Naive B cell (primary cell): ENCODE measurements at places on chromosomes 11 and 22.

- DNase-seq, result no peak
Observed at GRCh38 chr11:7488681-7489080, 3.4 kb downstream of the OLFML1 start.

DNA sequence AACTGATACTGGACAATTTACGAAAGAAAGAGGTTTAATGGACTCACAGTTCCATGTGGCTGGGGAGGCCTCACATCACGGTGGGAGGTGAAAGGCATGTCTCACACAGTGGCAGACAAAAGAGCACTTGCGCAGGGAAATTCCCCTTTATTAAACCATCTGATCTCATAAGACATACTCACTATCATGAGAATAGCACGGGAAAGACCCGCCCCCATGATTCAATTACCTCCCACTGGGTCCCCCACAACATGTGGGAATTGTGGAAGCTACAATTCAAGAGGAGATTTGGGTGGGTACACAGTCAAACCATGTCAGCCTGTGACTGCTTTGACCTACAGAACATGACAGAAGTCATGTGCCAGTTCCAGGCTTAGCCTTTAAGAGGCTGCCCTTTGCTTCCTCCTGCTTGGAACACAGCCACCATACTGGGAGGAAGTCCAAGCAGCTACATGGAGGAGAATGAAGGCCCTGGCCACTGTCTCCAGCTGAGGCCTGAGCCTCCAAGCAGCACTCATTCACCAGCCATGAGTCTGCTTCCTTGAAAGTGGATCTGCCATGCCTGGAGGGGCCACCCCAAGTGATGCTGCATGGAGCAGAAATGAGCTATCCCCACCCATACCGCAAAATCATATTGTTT is 10.9 kb upstream of the GAL start:
- DNase-seq, result no peak

DNA sequence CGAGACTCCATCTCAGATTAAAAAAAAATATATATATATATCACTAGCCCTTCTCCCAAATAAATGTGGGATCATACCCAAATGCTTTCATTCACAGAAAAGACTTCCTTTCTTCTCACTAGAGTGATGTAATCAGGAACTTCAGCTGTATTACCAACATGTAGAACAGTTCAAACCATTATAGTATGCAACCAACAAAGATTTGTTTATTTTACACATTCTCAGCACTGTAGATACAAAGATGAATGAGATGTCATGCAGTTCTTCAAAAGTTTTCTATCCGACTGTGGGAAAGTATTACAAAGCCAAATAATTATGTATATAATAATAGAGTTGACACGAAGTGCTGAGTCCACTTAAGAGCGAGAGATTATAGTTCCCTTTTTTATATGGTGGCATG is 22.2 kb upstream of the ZNF143 start:
- no peak for DNase-seq

DNA sequence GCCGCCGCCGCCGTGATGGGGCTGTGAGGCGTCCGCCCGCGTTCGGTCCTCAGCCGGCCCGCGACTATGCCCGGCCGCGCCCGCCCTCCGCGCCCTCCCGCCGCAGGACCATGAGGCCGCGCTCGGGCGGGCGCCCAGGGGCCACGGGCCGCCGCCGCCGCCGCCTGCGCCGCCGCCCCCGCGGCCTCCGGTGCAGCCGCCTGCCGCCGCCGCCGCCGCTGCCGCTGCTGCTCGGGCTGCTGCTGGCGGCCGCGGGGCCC is 215 bp downstream of the ZNRF3 start:
- no peak for DNase-seq

DNA sequence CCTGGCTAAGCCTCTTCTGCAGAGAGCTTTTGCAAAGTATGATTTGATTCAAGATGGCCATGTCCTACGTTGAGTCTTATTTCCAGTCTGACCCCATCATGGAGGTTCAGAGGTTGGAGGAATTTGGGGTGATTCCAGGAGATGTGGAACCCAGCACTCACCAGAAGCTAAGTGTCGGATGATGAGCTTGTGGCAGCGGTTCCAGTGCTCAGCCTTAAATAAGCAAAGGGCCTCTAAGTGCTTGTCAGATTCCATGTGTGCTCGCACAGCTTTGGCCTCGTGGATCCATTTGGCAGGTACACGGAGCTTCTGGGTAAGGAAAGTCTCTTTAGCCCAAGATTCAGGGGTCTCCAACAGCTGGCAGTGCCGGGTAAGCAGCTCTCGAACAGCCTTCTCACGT is 11.9 kb upstream of the CHRNA10 start:
- no peak for DNase-seq

GRCh38 chr11:74680703-74681531 is 50.3 kb downstream of the CHRDL2 start:
- DNase-seq, result no peak

DNA sequence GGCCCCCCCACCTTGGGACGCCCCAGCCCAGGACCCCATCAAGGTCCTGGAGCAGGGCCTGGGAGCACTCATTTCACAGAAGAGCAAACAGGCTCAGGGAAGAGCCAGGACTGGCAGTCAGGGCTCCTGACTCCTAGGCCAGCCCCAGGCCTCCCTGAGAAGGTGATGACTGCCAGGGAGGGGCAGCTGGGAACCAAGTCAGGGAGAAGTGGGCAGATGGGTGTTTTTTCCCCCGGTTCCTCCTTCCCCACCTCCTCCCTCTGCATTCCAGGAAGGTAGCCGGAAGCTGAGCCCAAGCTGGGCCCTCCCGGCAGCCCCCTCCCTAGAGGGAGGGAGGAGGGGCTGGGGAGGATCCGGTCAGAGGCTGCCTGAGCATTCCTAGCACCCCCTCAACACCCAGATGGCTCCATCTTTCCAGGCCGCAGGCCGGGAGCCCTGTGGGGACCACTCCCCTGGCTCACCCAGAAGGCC is 19.6 kb downstream of the MYRF start:
- no peak for DNase-seq

DNA sequence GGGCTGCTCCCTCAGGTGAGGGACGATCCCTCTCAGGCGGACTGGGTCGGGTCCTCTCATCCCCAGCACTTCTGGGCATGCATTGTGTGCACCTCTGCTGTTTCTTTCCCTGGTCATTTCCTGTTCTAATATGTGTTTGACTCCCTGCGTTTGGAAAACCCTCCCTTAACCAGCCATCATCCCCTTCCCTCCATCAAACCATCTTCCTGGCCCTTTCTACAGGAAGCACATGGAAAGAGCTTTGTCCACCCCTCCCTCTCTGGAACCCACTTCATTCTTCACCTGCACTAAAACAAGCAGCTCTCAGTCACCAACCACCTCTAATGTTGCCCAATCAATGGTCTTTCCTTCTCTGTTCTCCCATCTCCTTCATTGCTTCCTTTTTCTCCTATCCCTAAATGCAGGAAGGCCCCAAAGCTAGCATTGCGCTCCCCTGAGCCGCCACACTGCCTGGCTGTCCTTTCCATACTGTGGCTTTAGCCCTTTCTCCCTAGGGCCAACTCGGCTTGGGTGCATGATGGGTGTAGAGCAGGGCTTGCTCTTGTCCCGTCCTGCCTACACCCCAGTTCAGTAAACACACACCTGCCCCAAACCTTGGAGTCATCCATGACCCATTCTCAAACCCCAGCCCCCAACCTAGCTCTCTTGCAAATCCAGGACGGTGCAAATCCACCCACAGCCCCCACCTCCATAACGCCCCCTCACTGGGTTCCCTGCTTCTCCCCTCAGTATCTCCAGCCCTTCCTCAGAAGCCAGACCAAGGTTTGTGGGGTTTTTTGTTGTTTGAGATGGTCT is 5.4 kb upstream of the GAS2L1 start:
- DNase-seq, result no peak
